KBM-7 (cell line): ENCODE measurements at places on chromosomes 6 and 20.

GRCh38 chr6:33995309-33996119 is 150.4 kb downstream of the GRM4 start:
- no peak for DNase-seq

DNA sequence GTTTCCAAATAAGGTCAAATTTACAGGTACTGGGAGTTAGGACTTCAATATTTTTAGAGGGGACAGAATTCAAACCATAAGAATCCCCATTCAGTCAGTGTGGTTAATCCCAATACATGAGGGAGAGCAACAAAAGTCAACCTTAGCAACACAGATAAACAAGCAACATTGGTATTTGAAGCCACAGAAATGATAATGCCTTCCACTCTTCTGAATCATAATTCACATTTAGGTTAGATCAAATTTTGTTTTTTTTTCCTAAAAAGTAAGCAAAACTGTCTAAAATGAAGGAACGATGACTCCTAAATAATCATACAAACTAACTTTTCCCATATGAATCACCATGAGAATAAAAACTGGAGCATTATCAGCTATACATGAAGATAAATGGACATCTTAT is 246.0 kb upstream of the TENT5A start:
- DNase-seq: no peak

DNA sequence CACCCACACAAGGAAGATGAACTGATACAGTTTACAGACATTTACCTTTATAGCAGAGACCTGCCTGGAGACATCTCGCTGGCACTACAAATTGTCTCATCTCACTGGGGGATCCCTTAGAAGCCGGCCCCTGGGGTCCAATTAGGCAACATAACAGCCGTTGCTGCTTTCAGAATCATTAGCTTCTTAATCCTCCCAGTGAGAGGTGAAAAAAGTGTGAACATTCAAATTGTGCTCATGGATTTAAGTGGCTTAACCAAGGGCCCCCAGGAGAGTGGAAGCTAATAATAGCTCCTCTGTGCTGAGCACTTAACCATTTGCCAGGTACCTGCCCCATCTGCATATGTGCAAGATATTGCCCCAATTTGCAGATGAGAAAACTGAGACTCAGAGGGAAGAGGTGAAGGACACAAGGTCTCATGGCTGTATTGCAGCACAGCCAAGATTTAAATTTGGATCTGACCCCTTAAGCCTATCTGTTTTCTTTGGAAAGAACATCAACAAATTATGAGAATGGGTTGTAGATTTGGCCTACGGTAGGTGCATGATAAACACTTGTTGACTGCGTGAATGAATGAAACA is 101.0 kb downstream of the EYA2 start:
- no peak for DNase-seq

DNA sequence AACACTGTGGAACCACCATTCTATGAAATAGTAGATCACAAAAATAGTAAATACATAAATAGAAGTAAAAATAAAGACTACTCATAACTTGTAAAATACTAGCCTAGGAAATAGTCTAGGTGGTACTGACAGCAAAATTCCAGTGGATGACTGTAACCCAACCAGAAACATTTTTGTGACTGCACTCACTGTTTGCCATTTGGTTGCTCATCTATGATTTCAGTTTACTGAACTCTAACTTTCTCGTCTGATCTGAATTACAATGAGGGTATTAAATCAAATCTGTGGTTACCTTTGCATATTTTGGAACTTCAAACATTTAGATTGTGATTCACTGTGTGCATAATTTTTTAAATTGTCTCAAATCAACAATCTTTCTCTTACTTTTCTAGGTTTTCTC is 151.1 kb downstream of the KHDC1L start:
- DNase-seq: no peak

DNA sequence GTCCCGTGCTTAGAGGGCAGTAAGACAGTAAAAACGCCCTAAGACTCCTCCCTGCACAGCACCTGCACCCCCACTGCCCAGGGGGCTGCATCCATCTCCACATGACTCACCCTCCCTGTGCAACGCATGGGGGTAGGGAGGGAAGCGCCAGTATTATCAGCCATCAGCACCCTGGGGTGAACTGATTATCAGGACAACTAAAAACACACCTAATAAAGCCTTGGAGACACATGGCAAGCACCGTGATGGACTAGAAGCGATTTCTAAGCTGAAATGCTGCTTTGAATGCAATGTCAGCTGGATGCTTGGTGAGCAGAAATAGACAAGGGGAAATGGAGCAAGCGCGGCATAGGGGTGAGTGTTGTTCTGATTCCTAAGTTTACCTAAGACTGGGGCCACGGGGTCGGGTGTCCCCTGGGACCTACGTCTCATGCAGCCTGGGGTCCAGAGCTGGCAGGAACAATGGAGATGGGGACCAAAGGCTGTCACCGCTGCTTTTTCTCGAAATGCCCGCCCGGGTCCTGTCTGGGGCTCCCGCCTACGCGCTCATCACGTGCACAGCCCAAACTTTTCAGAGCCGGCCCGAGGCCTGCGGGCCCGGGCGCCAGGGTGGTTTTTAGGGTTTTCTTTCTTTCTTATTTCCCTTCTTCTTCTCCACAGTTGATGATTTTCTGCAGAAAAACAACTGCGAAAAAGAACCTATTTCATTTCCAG is 702 bp upstream of the TNFAIP3 start:
- DNase-seq: no peak

- no peak for DNase-seq
These were observed 13.6 kb downstream of the RIPOR2 start for GRCh38 chr6:24922170-24922569.

DNA sequence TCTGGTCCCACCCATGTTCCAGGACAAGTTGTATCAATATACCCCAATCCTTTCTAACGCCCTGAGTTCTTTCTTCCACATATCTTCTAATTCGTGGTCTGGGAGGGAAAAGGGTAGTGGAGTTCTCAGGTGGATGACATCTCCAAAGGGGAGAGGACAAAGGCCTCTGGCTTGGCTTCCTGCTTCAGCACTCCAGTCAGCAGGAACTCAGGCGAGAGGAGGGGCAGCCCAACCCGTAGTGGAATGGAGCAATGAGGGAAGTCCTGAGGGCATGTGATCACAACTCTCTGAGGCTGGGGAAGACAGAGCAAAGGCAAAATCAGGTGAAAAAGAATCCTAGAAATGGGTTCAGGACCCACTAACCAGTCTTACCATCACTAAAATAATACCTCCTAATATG is 9.6 kb upstream of the NRM start:
- no peak for DNase-seq

DNA sequence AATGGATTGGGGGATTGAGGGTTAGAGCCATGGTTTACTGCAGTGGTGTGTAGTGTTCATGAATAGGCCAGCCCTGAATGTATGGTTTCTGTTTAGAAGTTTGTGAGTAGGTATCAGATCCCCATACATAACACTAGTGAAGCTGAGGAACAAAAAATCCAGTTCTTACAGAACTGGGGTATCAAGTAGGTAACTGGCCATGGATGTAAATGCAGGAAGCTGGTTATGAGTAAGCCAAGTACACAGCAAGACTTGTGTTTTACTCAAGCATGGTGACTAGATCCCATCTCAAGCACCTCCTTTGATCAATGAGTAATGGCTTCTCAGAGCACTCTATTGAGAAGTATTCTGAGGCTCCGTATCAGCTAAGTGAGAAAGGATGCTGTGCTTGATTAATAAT is 613.7 kb upstream of the FLRT3 start:
- DNase-seq: no peak

GRCh38 chr6:108118810-108119768 is 44.5 kb upstream of the OSTM1 start:
- DNase-seq: no peak

GRCh38 chr6:151702851-151703658 is 104.4 kb upstream of the ESR1 start:
- no peak for DNase-seq

DNA sequence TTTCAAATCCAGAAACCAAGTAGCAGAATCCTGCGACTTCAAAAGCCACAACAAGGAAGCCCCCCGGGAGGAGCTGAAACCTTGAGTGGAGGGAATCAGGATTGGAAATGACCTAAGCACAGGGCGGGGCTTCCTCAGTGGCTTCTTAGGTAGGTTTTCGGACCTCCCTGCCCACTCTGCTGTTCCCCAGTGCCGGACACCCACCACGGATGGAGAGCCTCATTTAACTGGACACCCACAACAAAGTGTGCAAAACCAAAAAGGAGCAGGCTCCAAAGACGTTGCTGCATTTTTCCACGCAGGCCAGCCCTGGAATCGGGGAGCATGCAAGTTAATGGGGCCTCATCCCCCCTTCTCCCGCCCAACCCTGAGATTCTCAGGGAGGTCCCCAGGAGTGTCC is 144.4 kb downstream of the NFATC2 start:
- DNase-seq: no peak
